ENCODE measurements at places on chromosomes 1 and 21. TPM values are rescaled to one million over a fixed set of nuclear protein-coding genes. Genes with fewer than 3 reads are reported as not detected.

Gene THEM5
- total RNA-seq, result not detected

Gene CD1C
- total RNA-seq, result 0.92 TPM

Gene IVL
- 0.31 TPM for total RNA-seq

Gene C4BPB
- total RNA-seq, result 4.2 TPM

Gene A3GALT2
- not detected for total RNA-seq

Gene IL6R
- 33.2 TPM for total RNA-seq

Gene TEDDM1
- not detected for total RNA-seq

Gene VSIG8
- total RNA-seq, result 0.46 TPM

Gene GPR25
- total RNA-seq, result 1.0 TPM

Gene LCA5L
- 6.5 TPM for total RNA-seq

Gene FAAH
- total RNA-seq, result 33.4 TPM

Gene CCDC30
- 13.5 TPM for total RNA-seq

Gene SRSF11
- 96.4 TPM for total RNA-seq

Gene LHX8
- total RNA-seq, result not detected

Gene LORICRIN
- not detected for total RNA-seq

Gene HRNR
- total RNA-seq, result not detected

Gene OR1C1
- not detected for total RNA-seq

Gene CHI3L1
- total RNA-seq, result 46.4 TPM

Gene CFHR4
- not detected for total RNA-seq

Gene NEK2
- total RNA-seq, result 5.9 TPM

Gene RAB7B
- total RNA-seq, result 3.6 TPM

Gene PRXL2B
- total RNA-seq, result 39.8 TPM

Gene OR2L5
- total RNA-seq, result not detected

Gene EDN2
- total RNA-seq, result 3.5 TPM

Gene SLFNL1
- total RNA-seq, result 9.2 TPM

Gene SETSIP
- total RNA-seq, result not detected

Gene CNKSR1
- total RNA-seq, result 34.7 TPM

Gene NPR1
- 98.9 TPM for total RNA-seq

Gene PARK7
- 140 TPM for total RNA-seq

Gene CYYR1
- 21.6 TPM for total RNA-seq

Gene AMIGO1
- 6.3 TPM for total RNA-seq

Gene TMIGD3
- total RNA-seq, result 3.9 TPM

Gene KCNT2
- total RNA-seq, result 3.0 TPM

Gene SUSD4
- 17.0 TPM for total RNA-seq

Gene CSF3R
- 129 TPM for total RNA-seq

Gene KCNJ10
- total RNA-seq, result 0.37 TPM

Gene RIPPLY3
- total RNA-seq, result 2.1 TPM

Gene SPATA17
- total RNA-seq, result 10.1 TPM

Gene RNU1-4
- total RNA-seq, result under 0.01 TPM

Gene CLCA2
- total RNA-seq, result 1.8 TPM

Gene OR2T35
- total RNA-seq, result not detected

Gene ZNF648
- 0.20 TPM for total RNA-seq

Gene CR1L
- 2.6 TPM for total RNA-seq

Gene SAMD11
- total RNA-seq, result 7.8 TPM

Gene CFAP74
- 20.8 TPM for total RNA-seq

Gene SERPINC1
- total RNA-seq, result not detected

Gene KRTAP7-1
- total RNA-seq, result not detected

Gene INSRR
- total RNA-seq, result not detected

Gene IL23R
- total RNA-seq, result 0.60 TPM

Measured in lung (tissue), 17 donors.